ENCODE measurements at places on chromosomes 5 and 9.

- no peak for DNase-seq
Measured at GRCh38 chr9:91817493-91818224, 132.4 kb downstream of the ROR2 start.

GRCh38 chr9:110880189-110880588 is 158.1 kb downstream of the LPAR1 start:
- DNase-seq, result no peak

DNA sequence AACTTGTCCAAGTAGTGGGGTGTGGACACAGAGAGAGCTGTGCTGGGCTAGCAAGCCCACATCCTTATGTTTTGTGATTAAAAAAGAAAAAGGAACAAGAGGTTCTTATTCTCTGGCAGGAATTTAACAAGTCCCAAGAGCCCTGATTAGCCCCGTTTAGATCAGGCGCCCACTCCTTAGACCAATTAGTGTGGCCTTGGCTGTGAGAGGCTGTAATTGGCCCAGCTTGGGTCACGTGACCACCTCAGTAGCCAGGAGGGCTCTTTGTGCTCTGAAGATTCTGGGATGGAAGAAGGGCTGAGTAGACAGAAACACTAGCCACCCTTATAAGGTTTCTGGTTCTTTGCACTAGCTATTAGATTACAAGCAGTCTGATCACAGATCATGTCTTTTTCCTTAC is 31.1 kb downstream of the GCNT4 start:
- DNase-seq, result no peak

GRCh38 chr5:40485021-40485998 is 194.4 kb upstream of the PTGER4 start:
- no peak for DNase-seq

- peak; percentile 0 for DNase-seq
Measured at GRCh38 chr5:119681734-119682133, 52.4 kb downstream of the FAM170A start.

DNA sequence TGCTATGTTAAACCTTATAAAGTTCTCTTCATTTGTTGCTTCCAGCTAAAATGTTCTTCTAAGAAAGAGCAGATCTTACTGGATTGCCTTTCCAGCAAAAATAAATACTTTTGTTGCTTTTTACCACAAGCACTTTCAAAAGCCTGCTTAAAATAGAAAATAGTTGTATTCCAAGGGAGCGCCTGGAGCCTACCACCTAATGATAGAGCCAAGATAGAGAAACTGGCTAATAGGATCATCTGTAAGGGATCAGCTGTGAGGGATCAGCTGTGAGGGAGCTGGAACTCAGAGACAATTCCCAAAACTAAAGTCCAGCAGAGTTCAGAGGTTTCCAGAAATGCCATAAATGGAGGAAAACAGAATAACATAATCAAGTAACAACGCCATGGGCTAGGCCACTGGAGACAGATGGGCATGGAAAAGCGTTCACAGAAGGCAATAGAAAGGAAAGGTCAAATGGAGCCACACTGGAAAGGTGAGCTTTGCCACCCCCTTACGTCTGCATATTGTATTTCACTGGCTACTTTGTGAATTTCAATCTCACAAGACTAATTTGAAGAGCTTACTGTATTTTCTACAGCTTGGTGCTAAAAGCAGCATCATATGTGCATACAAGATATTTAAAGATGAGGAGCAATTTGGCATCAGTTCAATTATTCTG is 140.6 kb upstream of the TLE4 start:
- no peak for DNase-seq

- no peak for DNase-seq
Measured at GRCh38 chr5:144315994-144316634, 145.4 kb downstream of the KCTD16 start.

DNA sequence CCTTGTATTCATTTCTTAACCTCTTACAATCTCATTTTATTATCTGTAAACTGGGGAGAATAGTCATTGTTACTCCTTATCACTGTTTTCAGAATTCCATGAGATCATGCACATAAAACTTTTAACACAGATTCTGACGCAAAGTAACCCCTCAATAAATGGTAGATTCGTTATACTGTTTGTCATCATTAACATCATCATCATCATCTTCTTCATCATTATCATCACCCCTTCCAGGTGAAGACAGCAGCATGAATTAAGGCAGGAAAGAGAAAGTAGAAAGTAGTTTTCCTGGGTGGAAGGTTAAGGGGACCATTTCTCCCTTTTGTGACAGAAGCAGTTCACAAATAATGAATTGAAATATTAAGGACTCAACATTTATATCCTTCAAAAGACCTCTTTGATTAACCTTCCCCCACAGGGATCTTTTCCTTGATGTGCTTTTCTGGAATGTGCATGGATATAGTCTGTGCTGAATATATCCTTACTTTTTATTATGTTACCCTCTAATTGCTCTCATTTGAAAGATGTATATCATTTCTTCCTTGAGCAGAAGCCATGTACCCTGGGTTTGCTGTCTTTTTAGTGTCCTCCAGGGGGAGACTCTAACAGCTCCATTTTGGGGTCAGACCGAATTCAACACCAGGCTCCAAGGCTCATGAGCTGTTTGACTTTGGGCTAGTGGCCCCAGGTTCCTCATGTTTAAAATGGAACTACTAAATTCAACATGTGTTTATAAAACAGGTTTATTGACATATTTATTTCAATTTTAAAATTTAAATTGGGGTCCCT is 1029.9 kb upstream of the WWC1 start:
- peak; percentile 8 for DNase-seq

DNA sequence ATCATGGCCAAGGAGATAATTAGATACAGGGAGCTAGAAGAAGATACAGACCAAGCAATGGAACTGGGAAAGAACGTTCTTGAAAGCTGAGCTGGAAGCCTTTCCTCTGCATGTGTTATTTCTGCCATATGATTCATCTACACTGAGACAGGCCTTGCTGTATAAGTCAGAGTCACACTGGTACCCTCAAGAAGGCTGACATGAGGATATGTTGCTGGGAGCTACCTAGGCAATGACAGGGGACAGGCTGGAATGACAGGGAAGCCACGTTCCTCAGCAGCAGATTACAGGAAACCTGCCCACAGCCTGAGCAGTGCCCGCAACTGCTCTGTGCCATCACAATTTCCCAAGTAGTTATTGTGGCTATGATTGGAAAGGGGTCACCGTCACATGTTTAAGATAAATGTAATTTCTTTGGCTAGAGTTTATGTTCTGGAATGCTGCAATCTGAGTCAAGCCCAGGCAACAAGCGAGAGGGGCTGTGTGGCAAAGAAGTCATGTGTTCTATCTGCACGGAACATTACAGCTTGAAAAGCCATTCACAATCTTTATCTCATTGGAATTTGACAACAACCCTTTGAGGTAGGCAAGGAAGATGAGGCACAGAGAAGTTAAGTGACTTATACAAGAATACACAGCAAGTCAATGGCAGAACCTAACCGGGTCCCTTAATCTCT is 108.2 kb downstream of the TTLL11 start:
- DNase-seq, result no peak

DNA sequence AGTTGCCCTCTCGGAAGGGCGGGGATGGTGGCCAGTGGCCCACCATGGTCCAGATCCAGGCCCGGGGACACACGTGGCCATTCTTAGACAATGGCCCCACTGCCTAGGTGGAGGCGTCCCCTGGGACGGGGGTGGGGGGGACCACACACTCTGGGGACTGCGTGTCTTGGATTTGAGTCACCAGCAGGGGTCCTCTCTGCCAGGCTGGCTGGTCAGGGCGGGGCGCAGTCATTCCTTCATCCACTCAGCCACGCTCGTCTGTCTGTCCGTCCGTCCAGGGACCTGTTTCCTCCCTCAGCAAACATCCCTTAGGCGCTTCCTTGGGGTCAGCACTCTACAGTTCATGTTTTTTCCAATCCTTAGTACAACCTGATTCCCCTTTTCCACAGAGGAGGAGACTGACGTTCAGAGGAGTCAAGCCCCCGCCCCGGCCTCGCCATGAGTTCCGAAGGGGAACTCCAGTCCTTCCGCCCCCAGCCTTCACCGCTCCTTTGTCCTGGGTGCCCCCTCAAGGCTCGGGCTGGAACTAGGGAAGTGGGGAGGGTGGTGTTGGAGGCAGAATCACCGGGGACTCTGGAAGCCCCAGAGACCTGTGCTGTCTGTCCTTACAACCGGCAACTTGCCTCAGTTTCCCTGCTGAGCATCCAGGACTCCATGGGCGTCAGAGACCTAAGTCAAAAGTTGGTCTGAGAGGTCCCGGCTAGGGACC is 276.6 kb upstream of the MVB12B start:
- DNase-seq, result no peak

DNA sequence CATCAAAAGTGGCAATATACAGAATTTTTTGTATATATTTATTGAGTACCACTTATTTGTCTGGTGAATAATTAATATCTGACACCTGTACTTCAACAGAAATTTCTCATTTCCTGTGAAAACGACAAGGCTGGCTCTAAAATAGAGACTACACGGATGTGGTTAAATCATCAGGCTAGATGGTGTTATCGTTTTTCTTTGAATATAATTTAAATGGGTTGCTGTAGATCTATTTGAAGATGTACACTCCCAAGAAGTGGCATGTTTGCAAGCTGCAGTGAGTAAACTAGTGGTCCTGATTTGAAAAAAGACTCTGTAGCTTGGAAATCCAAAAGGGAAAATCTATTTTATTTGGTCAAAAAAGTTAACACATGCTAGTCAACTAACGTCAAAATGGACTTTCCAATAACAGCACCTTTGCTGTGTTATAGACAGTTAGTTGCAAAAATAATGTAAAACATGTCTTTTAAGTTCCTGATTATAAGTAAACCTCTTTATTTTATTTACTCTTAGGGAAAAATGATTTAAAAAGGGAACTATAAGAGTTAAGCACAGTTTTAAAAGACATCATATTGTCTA is 13.8 kb downstream of the ST8SIA4 start:
- peak; percentile 69 for DNase-seq

DNA sequence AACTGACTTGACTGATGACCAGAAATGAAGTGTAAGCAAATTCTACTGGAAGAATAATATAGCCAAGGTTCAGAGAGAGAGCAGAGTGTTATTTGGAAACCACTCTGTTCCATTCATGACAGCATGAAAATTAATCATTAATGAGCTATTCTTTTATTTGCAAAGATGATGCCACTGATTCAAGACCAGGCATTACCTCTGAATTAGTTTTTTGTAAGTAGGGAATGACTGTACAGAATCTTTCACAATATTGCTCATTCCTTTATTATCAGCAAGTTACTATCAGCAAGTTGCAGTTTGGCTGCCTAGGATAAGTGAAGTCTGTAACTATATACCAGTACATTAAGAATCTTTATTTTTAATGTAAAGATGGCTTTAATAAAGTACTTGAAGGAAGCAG is 75.1 kb upstream of the RGMB start:
- DNase-seq, result no peak

GRCh38 chr9:78070521-78070920 is 38.9 kb upstream of the GNAQ start:
- DNase-seq, result no peak

- no peak for DNase-seq
Measured at GRCh38 chr9:85392260-85392659, 349.5 kb downstream of the AGTPBP1 start.

DNA sequence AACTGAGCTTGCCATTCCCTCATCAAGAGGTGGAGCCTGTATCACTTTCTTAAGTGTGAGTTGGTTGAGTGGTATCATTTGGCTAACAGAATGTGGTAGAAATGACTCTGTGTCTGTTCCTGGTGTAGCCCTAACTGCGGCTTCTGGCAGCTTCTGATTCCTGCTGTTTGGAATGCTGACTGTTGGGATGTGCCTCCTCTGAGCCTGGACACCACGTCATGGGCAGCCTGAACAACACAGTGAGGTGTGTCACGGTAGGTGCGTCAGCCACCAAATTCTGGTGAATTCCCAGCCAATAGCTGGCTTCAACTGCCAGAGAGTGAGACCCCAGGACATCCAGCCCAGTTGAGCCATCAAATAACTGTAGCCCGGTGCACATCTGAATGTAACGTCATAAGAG is 6.1 kb upstream of the C9orf152 start:
- no peak for DNase-seq

GRCh38 chr9:126984969-126985368 is 70.4 kb downstream of the RALGPS1 start:
- peak; percentile 24 for DNase-seq

GRCh38 chr5:134070725-134071613 is 43.5 kb upstream of the TCF7 start:
- no peak for DNase-seq

DNA sequence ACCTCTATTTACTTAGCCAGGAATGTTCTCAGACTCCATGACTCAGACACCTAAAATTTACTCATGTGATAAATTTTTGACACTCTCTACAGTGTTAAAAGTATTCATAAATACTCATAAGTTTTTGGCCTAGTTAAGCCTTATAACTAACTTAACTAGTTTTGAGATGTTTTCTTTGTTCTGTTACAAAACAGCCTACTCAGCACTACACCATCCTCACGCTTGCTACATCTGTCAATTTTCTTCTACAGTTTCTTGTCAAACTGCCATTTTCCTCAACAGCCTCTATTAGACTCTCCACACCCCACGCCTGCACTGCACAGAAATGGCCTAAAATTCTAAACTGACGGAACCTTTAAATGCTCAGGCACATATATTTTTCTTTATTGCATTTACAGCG is 195.5 kb downstream of the ANXA1 start:
- DNase-seq, result no peak

DNA sequence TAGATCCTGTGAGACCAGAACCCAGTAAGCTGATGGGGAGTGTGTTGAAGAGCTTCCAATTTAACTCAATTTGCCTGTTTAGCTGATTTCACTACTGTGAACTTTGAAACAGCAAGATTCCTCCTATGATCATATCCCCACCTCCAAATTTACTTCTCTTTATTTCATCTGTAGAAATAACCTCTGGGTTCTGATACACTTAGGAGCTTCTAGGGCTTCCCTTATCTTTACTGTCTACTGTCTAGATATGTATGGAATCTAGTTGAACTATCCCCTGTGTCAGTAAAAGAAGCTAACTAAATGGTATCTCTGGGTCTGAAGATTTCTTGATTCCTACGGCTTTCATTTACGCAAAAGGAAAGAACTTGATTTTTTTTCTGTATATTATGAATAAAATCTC is 116.8 kb downstream of the GCNT1 start:
- DNase-seq, result peak; percentile 53

DNA sequence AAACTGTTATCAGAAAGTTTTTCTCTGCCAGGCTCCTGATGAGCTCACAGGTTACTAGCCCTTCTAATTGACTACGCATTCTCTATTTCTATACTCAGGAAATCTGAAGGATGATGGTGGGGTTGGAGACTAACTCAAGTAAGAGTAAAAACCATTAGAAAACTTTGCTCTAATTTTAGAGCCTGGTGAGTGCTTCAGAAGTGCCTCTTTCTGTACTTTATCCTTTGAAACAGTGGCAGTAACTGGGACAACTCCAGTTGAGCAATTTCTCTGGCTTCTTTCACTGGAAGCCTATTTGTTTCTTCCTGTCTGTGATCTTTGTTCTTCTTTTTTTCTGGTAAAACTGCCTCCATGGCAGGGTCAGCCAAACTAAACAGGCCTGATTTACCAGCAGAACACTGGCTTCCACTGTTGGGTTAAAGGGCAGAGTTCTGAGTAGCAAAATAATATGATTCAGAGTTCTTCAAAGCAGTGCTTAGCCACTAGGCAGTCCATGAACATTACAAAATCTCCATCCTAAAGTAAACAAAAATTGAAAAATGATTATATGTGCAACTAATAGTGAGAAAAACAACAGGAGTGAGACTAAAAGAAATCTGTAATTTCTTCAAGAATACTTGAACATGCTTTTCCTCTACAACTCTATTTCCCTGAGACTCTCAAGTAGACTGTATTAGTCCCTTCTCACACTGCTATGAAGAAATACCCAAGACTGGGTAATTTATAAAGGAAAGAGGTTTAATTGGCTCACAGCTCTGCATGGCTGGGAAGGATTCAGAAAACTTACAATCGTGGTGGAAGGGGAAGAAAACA is 79.8 kb downstream of the MROH2B start:
- no peak for DNase-seq

Data from OCI-M1 (cell line).